EH (cell line): ENCODE measurements at places on chromosomes 7 and 10.

GRCh38 chr7:51234139-51234538 lies 82.5 kb downstream of the COBL start:
- no peak for DNase-seq

GRCh38 chr7:7352845-7353244 lies 170.5 kb downstream of the C1GALT1 start:
- no peak for DNase-seq

- no peak for DNase-seq
These were observed 228.7 kb downstream of the HECW1 start for GRCh38 chr7:43341132-43341531.

DNA sequence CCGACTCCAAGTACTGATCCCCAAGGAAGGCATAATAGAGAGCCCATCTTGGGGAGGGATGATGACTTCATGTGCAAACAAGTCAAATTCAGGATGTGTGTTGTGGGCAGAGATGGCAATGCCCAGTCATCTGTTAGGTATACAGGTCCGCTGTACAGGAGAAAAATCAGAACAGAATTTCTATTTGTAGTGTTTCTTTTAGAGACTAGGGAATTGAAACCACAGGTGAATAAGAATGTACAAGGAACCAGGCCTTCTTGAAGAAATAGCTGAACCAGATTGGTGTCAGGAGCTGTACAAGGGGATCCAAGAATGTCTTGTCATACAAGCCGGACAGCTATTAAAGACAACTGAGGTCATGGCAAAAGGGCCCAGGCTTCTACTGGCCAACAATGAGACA lies 147.9 kb downstream of the PFKFB3 start:
- no peak for DNase-seq

- DNase-seq = no peak
These were observed 24.3 kb upstream of the VDAC2 start for GRCh38 chr10:75186310-75186709.

DNA sequence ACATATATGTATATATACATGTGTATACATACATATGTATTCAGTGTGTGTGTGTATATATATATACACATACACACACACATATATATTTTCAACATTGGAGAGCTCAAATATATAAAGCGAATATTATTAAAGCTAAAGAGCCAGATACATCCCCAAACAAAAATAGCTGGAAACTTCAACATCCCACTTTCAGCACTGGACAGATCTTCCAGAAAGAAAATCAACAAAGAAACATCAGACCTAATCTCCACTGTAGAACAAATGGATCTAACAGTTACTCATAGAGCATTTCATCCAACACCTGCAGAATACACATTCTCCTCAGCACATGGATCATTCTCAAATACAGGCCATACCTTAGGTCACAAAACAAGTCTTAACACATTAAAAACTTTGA lies 799.0 kb downstream of the PCDH15 start:
- DNase-seq = no peak
